ENCODE measurements at places on chromosomes 7 and 10.

DNA sequence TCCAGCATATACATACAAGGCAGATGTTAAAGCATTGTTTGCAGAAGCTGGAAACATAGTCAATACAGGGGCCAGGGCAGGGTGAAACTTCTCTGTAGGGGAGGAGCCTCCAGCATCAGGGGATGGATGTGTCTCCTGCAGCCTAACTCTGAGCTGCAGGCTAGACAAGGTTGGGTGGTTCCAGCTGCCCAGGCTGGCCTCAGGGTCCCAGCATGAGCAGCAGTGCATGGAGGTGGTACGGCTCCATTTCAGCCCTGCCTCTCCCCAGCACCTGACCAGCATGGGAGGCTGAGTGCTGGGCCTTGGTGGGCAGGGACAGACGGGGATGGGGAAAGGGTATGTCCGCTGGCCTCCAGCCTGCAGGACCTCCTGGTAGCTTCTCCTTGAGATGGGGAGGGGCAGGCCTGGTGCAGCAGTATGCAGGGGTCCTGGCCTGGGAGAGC, 7.4 kb upstream of the TBRG4 start:
- no peak for DNase-seq

DNA sequence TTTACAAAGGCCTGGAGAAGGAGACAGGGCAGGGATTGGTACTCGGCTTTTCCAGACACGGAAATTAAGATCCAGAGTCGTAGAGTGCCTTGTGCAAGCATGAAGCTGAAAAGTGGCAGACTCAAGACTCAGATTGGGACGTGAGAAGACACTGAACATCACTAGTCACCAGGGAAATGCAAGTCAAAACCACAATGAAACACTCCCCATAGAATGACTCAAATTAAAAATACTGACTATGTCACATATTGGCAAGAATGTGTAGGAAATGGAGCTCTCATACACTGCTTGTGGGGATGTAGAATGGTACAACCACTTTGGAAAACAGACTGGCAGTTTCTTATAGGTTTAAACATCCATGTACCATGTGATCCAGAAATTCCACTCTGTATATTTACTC, 472.0 kb downstream of the RPS24 start:
- no peak for DNase-seq

GRCh38 chr7:55075464-55076021, 56.7 kb downstream of the EGFR start:
- no peak for DNase-seq

GRCh38 chr7:15176089-15176488, 273.5 kb upstream of the DGKB start:
- no peak for DNase-seq

- no peak for DNase-seq
Observed at GRCh38 chr10:93333278-93333978, 148.7 kb downstream of the MYOF start.

- DNase-seq = no peak
Observed at GRCh38 chr7:148963583-148964482, 64.5 kb downstream of the PDIA4 start.

- DNase-seq = no peak
Observed at GRCh38 chr10:88661018-88661417, 3.2 kb upstream of the LIPF start.

- peak; percentile 51 for DNase-seq
Observed at GRCh38 chr10:103451091-103451813, 918 bp downstream of the CALHM2 start.

DNA sequence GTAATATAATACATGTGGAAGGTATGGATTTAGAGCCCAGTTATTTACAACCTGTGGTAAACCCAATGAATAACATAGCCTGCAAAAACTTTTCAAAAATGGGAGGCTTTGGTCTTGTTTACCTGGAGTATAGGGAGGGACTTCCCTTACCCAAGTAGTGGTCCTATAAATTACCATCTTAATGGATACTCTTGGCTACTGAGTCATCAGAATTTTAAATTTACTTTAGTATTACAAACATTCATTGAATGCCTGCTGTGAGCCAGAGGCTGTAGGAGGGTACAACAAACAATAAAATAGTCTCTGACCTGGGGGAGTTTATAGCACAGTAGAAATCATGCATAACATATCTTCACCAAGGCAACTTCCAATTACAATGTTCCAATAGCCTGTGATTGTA, 365.1 kb downstream of the BBS9 start:
- DNase-seq = no peak

GRCh38 chr10:48447356-48448215, 141.1 kb downstream of the MAPK8 start:
- no peak for DNase-seq

DNA sequence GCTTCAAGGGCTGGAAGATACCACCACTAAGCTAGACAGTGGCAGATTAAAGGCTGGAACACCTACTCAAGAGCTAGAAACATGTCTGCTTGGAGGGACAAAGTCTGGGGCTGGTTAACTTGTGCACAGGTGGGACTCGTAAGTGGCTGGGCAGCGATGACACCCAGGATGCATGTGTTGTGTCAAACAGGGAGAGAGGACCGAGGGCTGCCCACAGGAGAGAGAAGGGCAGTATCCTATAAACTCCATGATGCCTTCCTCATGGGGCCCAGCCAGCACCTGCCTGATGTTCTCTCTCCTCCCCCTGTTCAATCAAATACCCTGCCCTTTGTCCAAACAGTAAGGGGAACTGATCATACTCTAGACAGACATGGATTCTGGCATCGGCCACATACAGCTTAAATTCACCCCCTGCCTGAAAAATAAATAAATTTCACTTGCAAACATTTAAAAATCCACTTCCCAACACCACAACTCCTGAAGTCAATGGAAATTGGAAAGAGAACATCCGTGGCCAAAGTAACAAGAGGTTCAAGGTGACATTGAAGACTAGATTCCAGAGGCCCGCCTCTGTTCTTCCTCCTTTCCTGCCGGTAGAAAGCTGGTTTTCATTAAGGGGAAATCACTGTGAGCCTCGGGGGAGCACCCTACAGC, 50.6 kb downstream of the CHST15 start:
- DNase-seq = no peak

DNA sequence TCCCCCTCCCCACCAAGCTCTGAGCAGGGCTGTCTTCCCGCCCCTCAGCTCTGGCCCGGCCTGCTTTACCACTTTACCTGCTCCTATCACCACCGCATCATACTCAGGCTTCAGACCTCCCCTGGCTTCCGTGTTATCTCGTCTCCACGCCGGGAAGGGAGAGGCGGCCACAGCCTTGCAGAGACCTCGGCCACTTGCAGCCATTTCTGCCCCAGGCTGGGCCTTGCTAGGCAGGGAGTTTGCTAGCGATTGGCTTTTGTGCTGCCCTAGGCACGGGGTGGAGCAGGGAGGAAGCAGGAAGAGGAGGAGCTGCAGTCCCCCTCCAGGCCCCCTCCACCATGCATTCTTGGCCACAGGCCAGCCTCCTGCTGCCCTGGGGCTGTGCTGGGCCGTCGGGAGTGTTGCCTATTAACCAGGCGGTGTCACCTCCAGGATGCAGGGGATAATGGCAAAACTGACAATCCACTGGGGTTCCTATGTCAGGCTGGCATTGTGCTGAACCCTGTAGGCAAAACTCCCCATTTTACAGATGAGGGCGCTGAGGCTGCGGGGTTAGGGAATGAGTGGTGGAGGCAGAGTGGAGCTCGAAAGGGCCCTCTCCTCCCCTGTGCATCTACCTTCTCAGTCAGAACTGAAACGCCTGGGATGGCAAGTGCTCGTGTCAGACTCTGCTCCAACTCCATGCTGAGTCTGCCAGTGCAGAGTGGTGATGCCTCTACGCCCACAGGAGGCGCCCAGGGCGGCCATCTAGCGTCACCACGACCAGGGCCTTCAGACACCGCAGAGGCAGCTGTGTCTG, at the start of gene PYROXD2:
TSS of gene PYROXD2 (minus strand) at position 251 of the 799 bp plus-strand sequence. CDS start at position 204, 47 bp downstream.
- DNase-seq = no peak

DNA sequence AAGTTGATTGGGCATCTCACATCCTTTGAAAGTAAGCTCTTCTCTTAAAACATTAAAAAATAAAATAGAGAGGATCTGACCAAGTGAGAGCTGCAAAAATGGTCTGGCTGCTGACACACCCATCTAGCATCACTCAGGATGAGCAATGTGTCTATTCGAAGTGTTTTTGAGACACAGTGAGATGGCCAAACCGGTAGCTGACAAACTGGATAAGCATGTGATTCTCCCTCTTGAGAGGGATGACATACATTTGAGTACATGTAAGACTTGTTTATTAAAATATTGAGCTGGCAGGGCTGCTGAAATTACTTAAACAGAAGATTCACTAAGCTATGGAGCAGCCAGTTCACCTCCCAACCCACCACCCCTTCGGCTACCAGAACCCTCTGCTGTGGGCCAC, 333.9 kb downstream of the ADRA2A start:
- no peak for DNase-seq

DNA sequence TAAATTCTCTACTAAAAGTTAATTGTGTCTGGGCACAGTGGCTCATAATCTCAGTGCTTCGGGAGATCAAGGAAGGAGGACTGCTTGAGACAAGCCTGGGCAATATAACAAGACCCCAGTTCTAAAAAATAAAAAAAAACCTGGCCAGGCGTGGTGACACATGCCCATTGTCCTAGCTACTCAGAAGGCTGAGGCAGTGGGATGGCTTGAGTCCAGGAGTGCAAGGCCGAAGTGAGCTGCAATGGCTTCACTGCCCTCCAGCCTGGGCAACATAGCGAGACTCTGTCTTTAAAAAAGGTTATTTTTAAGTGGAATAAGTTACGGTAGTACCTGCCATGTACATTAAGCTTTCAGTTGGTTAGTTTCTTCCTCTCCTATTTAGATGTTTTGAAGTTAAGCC, 28.9 kb downstream of the CDK14 start:
- no peak for DNase-seq

DNA sequence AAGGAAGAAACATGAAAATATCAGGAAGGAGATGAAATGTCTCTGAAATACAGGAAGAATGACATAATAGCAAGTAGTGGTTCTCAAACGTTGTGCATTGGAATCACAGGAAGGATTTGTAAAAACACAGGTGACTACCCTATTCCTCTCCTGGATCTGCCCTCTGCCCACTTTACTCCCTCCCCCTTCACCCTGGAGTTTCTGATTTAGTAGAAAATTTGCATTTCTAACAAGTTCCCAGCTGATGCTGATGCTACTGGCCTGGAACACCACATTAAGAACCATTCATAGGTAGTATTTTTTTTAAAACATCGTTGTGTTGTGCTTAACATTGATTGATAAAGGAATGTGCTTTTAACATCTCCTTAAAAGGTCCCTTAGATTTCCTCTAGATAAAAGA, 130.9 kb downstream of the PHF14 start:
- no peak for DNase-seq

DNA sequence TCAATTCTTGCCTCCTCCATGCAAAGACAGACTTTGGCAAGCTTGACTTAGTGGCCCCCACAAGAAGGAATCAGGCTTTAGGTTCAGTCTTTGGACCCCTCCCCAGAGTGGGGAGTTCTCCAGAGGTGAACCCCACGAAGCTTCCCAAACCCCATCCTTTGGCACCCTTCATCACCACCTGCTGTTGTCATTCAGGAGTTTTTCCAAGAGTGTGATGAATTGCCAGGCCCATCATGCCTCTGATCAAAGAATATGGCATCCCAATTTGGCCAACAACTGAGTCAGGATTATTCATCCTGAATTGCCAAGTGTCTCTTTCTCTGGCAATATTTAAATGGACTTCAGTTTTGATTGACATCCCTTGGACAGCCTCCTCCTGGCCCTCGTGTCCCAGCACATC, 404.7 kb upstream of the MKI67 start:
- DNase-seq = no peak

- no peak for DNase-seq
Observed at GRCh38 chr7:129083525-129083924, 28.6 kb upstream of the TNPO3 start.

GRCh38 chr7:42924223-42924838, 7.6 kb downstream of the PSMA2 start:
- no peak for DNase-seq

DNA sequence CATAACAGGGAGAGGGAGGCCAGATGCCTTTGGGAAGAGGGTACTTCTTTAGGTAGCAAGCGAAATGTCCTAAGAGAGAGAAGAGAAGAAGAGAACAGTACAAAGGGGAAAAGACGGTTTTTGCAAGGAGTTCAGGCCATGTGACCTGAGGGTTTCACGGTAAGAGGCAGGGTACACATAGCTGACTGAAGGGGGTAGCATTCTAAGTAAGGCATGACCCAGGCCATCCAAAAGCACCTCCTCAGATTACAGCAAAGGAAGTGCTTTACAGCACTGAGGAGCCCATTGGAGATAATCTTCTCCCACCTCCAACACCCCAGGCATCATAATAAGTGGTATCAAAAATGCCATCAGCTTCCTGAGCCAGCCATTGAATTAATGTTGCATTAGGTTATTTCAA, 258.2 kb upstream of the NPY start:
- no peak for DNase-seq

GRCh38 chr7:45581271-45581780, 7.2 kb downstream of the ADCY1 start:
- DNase-seq = no peak

DNA sequence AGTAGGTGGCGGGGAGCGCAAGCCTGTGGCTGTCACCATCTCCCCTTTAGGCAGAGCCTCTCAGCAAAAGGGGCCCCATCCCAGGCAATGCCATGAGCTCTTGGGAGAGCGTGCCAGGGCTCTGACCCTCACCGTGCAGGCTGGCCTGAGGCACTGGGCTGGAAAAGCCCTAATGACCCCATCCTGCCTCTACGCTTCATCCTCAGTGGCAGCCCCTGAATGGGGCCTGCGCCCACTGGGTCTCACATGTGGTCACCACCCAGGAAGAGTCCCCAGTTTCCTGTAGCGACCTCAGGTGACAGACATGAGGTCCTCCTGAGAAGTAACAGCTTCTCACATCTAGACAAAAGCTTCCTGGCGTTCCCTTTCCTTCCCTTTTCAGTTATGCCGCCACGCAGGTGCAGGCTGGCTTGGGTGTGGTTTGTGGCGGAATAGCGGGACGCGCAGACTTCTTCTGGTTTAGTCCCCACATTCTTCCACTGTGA, 59.2 kb downstream of the CLEC2L start:
- DNase-seq = no peak

DNA sequence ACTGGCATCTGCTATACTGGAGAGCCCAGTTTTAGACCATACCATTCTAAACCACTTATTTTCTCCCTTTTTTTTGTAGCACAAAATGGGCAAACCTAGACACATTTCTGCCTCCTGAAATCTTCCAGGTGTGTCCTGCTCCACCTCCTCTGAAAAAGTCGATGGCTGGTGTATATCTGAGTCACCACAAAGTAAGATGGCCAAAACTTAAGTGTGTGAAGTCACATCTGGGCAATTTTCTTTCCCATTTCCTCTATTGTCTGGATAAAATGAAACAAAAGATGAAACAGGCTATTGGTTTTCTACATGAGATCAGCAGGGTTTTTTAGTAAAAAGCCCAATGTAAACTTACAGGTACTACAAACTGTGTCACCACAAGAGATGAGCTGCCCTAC, 65.5 kb downstream of the OSBPL3 start:
- DNase-seq = peak; percentile 30

Data from inflammatory macrophage treated with lipopolysaccharide for 4 hours (primary cell).